HFF-Myc (cell line): ENCODE measurements at places on chromosomes 4 and X.

GRCh38 chr4:38067499-38067898 is 107.3 kb downstream of the PTTG2 start:
- DNase-seq = no peak

DNA sequence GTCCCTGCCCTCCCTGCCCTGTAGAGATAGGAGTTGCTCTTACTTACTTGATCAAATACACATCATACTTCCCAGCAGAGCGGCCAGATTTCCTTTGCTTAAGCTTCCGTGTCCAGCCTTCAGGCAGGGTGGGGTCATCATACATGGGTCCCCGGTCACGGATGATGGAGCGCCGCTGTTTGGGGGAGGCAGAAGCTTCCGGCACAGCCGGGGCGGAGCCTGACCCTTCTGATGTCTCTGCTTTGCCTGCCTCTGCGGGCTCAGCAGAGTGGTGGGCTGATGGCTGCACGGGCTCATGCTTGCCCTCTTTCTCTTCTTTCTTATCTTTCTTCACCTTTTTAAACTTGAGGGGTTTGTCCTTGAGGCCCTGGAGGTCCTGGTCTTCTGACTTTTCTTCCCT is 12.5 kb upstream of the IRAK1 start:
- DNase-seq = no peak

- DNase-seq = no peak
Observed at GRCh38 chr4:111031001-111031579, 408.2 kb upstream of the PITX2 start.

DNA sequence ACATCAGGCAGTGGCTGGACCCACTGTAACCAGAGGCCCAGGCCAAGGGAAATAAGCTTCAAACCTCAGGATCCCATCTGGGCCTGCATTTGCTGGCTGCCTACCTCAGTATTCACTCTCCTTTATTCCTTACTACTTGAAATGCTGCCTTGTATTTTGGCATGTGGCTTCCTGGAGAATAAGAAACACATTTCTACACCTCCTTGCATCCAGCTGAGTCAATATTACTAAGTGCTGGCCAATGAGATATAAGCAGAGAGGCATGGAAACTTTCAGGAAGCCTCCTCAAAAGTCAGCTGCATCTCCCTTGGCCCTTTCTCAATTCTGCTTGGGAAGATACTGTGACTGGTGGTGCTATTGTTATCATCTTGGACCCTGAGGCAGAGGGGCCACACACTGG is 59.8 kb upstream of the RELL1 start:
- no peak for DNase-seq

- DNase-seq = no peak
Observed at GRCh38 chr4:15575966-15576365, 79.2 kb downstream of the FBXL5 start.

- DNase-seq = no peak
Observed at GRCh38 chr4:177480795-177481194, 38.6 kb upstream of the AGA start.

DNA sequence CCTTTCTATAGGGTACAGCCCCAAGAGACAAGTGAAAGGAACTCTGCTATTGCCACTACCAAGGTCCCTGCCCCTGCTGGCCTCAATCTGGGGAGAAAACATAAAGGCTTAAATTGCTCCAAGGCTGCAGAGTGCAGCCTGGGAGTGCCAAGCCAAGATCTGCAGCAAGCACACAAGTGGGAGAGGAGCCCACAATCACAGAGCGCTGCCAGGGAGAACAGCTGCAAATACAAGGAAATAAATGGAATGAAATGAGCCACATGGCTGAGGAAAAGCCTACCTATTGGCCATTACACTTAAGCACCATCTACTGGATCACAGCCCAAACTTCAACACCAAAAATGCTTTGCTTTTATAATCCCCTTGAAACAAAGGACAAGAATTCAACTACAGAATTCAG is 582.4 kb downstream of the FAM133A start:
- no peak for DNase-seq

DNA sequence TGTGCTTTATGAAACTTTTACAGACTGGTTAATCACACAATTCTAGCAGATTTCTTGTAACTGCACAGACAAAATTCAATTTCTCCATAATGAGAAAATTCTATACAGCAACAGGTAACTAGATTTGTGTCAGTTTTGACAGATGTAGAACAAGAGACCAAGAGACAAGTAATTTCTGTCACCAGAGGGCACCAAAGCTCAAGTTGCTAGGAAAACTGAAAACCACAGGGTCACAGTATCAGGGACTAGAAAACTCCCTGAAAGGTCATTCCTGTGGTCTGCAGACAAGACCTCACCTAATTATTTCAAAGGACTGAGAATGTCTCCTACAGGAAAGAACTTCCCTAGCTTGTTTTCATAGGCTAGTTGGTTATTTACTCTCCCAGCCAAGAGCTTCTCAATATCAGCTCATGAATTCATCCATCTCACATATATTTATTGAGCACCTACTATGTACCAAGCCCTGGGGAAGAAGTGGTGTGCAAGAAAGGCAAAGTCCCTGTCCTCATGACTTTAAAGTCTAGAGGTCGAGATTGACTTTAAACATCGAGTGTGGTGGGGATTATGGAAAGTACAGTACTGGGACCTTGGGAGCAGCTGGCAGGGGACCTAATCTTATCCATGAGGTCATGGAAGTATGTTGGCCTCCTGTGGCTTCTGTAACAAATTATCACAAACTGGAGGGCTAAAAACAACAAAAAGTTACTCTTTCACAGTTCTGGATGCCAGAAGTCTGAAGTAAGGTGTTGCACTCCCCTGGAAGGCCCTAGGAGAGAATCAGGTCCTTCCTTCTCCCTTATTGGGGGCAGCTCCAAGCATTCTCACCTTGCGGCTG is 47.8 kb upstream of the SETD7 start:
- peak; percentile 46 for DNase-seq

GRCh38 chr4:4436244-4436823 is 49.4 kb downstream of the NSG1 start:
- DNase-seq = no peak

- no peak for DNase-seq
Observed at GRCh38 chrX:143319526-143319925, 197.7 kb downstream of the SPANXN3 start.

DNA sequence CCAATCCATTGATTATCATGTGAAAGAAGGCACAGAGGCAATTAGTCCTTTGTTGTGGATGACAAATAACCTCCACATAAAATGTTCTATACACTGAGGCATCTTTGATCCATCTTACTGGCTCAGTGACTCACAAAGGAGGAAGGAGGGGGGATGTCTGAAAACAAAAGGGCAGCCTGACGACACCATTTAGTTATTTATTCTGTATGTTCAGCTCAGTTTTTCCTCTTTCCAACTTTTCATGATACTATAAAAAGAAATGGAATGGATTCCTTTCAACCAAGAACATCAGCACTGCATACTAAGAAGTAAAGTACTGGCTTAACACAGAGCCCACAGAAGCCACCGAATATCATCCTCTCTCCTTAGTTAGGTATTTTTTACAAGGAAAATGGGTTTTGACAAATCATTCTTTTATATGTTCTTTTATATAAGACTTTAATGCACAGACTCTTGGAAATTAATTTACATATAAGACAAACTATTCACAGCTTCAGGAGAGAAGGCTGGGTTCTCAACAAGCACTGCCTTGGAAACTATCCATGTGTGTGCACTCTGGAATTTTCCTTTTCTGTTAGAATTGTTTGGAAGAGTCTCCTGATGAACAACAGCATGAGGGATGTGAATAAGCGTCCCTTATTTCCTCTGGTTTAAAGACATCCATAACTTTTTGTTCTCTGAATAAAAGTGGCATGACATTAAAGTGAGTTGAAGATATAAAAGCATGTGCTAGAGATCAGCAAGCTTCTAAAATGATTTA is 135.6 kb downstream of the TSPAN5 start:
- DNase-seq = peak; percentile 54

GRCh38 chrX:149799938-149800337 is 18.2 kb downstream of the MAGEA9 start:
- no peak for DNase-seq

- no peak for DNase-seq
Observed at GRCh38 chr4:12734586-12734985, 749.6 kb downstream of the RAB28 start.

DNA sequence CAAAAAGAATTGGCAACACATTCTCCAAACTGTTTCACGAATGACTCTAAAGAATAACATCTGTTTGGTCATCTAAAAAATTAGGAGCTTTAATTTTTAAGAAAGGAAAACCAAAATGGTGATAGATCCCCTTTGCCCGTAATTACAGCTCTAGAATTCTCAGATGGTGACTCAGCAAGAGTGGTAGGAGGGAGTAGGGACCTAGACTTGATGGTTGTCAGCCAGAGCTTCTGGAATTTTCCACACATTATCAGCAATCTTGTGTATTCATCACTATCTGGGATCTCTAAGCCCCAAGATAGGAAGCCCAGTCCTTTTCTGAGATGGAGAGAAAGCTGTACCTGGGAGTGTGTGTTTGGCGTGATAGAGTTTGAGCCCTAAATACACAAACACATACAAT is 103.9 kb upstream of the RAB40AL start:
- no peak for DNase-seq

- no peak for DNase-seq
Observed at GRCh38 chrX:45885931-45886330, 659.3 kb downstream of the ZNF674 start.

- DNase-seq = no peak
Observed at GRCh38 chr4:3797831-3798790, 31.9 kb downstream of the ADRA2C start.

- DNase-seq = no peak
Observed at GRCh38 chr4:186013419-186014186, 55.4 kb upstream of the TLR3 start.

GRCh38 chrX:20394451-20394850 is 127.7 kb upstream of the RPS6KA3 start:
- no peak for DNase-seq

GRCh38 chr4:108612365-108612764 is 8.0 kb upstream of the RPL34 start:
- DNase-seq = no peak

- DNase-seq = no peak
Observed at GRCh38 chrX:11666952-11667685, 1.4 kb upstream of the ARHGAP6 start.

DNA sequence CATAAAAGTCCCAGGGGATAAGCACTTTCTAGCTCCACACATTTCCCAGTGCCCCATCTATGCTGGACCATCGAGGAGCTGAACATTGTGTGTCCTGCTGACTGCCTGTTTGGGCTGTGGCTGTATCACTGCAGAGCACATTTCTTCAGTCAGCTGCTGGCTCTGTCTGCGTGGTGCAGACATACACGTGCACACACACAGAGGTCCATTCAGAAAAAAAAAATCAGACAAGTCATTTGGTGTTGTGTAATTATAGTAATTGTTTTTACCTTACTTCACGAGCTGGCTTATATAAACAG is 1.1 kb upstream of the PDLIM3 start:
- no peak for DNase-seq

- no peak for DNase-seq
Observed at GRCh38 chr4:52143815-52144214, 92.7 kb downstream of the SPATA18 start.

DNA sequence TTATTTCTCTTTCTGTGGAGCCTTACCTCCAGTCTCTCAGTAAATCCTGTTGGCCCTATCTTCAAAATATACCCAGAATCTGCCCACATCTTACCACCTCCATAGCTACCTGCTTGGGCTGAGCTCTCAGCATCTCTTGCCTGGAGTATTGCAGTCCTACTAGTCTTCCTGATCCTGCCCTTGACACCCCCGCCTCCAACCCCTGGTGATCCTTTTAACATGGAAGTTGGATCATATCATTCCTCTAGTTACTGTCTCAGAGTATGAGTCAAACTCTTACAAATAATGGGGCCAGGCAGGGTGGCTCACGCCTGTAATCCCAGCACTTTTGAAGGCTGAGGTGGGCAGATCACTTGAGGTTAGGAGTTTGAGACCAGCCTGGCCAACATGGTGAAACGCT is 43.1 kb upstream of the SETD7 start:
- DNase-seq = no peak

DNA sequence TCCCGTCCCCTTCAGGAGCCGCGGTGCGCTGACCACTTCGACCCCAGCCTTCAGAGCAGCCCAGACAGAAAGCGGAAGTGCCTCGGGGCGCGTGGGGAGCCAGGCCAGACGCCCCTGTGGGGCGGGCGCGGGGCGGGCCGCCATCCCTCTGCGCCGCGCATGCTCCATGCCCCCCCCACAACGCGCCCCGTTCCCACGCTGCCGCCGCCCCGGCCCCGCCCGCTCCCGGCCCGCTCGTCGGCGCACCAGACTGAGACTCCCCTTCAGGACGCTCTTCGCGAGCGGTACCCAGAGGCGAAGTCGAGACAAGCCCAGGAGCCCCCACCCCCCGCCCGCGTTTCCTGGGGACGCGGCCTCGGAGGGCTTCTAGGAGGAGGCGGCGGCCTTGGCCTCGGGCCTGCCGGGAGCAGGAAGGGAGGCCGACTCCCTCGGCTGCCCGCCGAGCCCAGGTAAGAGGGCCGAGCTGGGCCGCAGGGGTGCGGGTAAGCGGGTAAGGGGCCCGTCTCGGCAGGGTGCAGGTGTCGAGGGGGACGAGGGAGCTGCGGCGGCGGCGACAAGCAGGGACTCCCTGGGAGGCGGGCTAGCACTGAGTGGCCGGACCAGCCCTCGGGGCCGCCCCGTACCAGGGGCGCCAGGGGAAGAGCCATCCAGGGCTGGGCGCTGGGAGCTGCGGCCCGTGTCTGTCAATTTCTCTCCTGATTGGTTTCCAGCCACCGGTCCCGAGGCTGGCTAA is at the start of gene ZFP92:
ZFP92 (plus strand) TSS at position 218 of the 733 bp plus-strand sequence. CDS start 6,851 bp downstream, outside the sequence.
- no peak for DNase-seq

- DNase-seq = no peak
Observed at GRCh38 chrX:44975666-44976263, 102.8 kb downstream of the KDM6A start.

DNA sequence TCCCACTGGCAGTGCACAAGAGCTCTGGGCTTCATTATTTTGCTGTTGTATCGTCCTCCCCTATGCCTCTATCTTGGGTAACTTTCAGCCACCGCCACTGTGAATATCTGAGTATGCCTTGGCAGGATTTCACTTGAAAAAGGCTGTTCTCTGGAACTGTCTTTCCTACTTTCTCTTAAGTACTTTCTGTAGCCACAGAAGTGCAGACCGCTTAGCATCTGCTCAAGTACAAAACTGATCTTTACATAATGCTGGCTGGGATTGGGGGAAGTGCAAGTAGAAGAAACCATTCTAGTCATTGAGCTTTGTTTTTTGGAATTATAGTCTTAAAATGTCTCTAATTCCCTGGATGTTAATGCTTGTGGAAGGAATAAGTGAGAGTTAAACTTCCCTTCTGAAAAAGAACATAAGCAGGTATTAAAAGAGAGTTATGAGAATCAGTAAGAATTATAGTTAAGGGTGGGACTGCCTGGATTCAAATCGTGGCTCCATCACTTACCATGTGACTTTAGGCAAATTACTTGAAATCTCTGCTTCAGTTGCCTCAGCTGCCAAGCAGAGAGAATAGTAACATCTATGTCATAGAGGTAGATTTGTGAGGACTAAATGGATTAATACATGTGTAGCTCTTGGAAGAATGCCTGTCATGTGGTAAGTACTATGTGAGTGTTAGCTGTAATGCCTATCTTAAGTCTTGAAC is 77.5 kb downstream of the MID1IP1 start:
- no peak for DNase-seq

- DNase-seq = no peak
Observed at GRCh38 chr4:6529021-6529420, 46.0 kb upstream of the MAN2B2 start.
